Mammary microvascular endothelial cell (primary cell): ENCODE measurements at places on chromosomes 6 and 20. TPM values are rescaled to one million over a fixed set of nuclear protein-coding genes. Genes with fewer than 3 reads are reported as not detected.

Gene MICA
- total RNA-seq, result 4.7 and 5.2 TPM in 2 replicates

Gene SALL4
- total RNA-seq, result under 0.01 and 0.10 TPM in 2 replicates

Gene TRPC4AP
- total RNA-seq, result 84.5 and 91.6 TPM in 2 replicates

Gene REM1
- total RNA-seq, result not detected in 2 replicates

Gene ABHD12
- total RNA-seq, result 37.2 and 42.6 TPM in 2 replicates

Gene C6orf141
- total RNA-seq, result 10.6 and 11.3 TPM in 2 replicates

Gene BAG2
- 5.7 and 5.8 TPM in 2 replicates for total RNA-seq

Gene RIPPLY2
- total RNA-seq, result not detected in 2 replicates

Gene BHLHE23
- not detected in 2 replicates for total RNA-seq

Gene MDFI
- 19.5 and 22.5 TPM in 2 replicates for total RNA-seq

Gene PEDS1
- total RNA-seq, result 59.4 and 61.5 TPM in 2 replicates

Gene NRN1
- total RNA-seq, result 38.7 and 42.9 TPM in 2 replicates

Gene EYA4
- total RNA-seq, result 0.33 TPM in 1 of 2 replicates, not detected in the other

Gene GJA10
- not detected in 2 replicates for total RNA-seq

Gene MYBL2
- total RNA-seq, result 76.7 and 81.3 TPM in 2 replicates

Gene LAMP5
- 0.30 TPM in 1 of 2 replicates, not detected in the other for total RNA-seq

Gene SLA2
- total RNA-seq, result not detected in 2 replicates

Gene LBP
- total RNA-seq, result not detected in 2 replicates

Gene C4B
- total RNA-seq, result 0.33 and 1.6 TPM in 2 replicates

Gene SLC25A27
- total RNA-seq, result 0.10 and 0.53 TPM in 2 replicates

Gene WFDC5
- total RNA-seq, result not detected in 2 replicates

Gene SLC17A2
- total RNA-seq, result not detected in 2 replicates

Gene KIAA1755
- 0.34 TPM in 1 of 2 replicates, not detected in the other for total RNA-seq
